Neural progenitor cell (in vitro differentiated cells): ENCODE measurements at places on chromosomes 2 and 18.

DNA sequence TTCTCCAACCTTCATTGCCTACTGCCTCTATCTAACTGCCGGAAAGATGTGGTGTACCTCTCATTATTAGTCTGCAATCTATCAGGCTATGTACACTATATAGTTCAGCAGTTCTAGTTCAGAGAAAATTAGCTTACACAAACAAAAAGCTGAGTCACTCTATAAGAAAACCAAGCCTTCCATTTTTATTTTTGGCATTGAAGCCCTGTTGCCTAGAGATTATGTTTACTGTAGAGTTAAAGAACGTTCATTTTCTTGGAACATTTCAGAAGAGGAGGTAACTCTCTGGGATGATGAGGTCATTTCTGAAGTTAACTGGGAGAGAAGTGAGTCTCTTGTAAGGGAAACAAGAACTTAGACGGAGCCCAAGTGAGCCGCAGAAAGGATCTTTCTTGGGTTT, 133.5 kb downstream of the FAM124B start:
- no peak overlapping the region for H3K4me3 ChIP-seq
- no peak overlapping the region for H3K27ac ChIP-seq

GRCh38 chr2:196335221-196335634, 163.8 kb upstream of the STK17B start:
- H3K4me1 ChIP-seq, result no peaks in the 10 kb centered on the region
- no peak overlapping the region for H3K27ac ChIP-seq
- no peak for DNase-seq
- H3K4me3 ChIP-seq, result no peak overlapping the region
- H3K27me3 ChIP-seq, result no peaks in the 10 kb centered on the region

DNA sequence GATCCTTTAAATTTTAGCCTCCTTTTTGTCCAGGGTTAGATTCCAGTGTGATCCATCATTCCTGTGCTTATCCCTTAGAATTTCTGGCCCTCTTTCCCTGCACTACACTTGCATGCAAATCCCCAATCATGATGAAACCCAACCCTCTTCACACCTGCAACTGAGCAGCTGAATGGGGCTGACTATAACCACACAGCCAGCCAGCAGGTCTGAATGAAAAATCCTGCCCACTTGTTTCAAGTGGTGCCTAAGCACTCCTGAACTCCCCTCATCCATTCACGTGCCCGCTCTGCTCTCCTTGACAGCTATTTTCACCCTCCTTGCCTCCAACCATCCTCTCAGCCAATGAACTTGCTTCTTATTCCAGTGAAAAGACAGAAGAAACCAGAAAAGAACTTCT, 80.5 kb upstream of the AFF3 start:
- H3K27me3 ChIP-seq, result no peaks in the 10 kb centered on the region
- H3K27ac ChIP-seq, result no peak overlapping the region

DNA sequence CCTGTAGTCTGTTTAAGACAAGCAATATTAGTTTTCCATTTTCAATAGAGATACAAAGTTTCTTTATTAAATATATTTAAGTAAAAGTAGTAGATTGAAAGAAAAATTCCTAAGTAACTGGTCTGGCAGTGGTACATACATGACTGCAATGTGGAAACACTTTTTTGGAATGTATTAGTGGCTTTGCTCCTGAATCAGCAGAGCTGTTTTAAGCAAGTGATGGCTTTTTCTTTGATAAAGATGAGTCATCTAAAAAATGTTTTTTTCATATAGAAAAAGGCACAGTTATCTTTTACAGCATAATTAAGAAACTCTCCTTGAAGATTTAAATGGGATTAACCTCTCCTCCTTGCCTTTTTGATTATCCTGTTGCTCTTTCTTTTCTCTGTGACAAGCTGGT, 34.9 kb downstream of the KDM3A start:
- H3K27ac ChIP-seq, result no peak overlapping the region
- H3K4me1 ChIP-seq, result no peaks in the 10 kb centered on the region
- H3K4me3 ChIP-seq, result no peak overlapping the region
- H3K27me3 ChIP-seq, result no peaks in the 10 kb centered on the region

- no peaks in the 10 kb centered on the region for H3K4me1 ChIP-seq
- no peak for DNase-seq
- H3K4me3 ChIP-seq, result no peak overlapping the region
- H3K27me3 ChIP-seq, result no peaks in the 10 kb centered on the region
- H3K36me3 ChIP-seq, result no peaks in the 10 kb centered on the region
- no peak overlapping the region for H3K27ac ChIP-seq
These were observed 32.8 kb upstream of the DAPL1 start for GRCh38 chr2:158762336-158762735.

DNA sequence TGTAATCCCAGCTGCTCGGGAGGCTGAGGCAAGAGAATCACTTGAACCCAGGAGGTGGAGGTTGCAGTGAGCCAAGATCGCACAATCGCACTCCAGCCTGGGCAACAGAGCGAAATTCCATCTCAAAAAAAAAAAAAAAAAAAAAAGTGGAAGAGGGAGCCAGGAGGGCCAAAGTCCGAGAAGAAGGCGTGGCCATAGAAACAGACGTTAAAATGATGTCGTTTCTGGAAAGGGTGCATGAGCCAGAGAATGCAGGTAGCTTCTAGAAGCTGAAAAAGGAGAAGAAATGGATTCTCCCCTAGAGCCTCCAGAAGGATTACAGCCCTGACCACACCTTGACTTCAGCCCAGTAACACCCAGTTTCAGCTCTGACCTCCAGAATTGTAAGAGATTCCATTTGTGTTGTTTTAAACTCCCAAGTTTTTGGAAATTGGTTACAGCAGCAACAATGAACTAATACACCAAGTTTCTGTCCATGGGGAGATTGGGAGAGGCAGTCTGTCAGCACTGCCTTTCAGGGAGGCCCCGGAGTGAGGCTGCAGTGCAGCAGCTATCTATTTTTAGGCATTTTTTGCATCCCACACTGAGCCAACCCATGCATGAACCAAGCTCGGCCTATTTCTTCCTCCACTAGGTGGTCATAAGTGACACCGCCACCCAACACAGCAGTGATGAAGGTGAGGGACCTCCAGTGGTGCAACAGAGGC, 14.2 kb upstream of the TRAF3IP1 start:
- no peaks in the 10 kb centered on the region for H3K27me3 ChIP-seq
- H3K4me3 ChIP-seq, result no peak overlapping the region
- no peaks in the 10 kb centered on the region for H3K4me1 ChIP-seq
- H3K36me3 ChIP-seq, result no peaks in the 10 kb centered on the region
- no peak overlapping the region for H3K27ac ChIP-seq

DNA sequence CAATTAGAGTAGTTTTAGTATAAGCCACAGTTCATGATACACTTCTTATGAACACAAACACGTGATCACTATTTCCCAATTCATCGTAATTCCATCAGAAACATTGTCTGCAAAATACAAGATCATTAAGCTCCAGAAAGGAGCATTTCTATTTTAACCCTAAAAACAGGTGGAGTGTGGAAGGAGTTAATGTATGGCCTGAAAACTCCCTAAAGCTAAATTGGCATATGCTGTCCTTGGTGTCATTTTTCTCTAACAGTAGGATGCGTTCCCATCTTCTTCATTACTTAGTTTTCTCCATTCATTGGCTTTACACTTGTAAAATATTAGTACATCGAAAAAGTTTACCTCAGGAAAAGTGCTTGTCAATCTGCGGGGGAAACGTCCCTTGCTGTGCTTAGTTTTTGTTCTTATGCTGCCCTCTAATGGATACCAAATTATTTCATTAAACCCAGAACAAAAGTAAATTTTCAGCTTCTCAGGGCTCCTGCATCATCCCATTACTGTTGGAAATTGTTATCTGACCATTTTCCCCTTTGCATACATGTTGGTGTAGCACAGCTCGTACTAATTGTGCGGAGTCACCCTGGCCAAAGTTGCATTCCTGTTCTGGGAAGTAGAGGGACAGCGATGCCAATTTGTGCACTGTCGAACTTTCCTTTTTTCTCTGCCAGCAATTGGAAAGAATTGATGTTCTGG, 153.4 kb downstream of the GPD2 start:
- no peaks in the 10 kb centered on the region for H3K36me3 ChIP-seq
- DNase-seq, result peak; percentile 57
- no peak overlapping the region for H3K4me3 ChIP-seq
- peaks cover 43% of the 10 kb centered on the region for H3K4me1 ChIP-seq
- no peak overlapping the region for H3K27ac ChIP-seq

- H3K27me3 ChIP-seq, result no peaks in the 10 kb centered on the region
- H3K27ac ChIP-seq, result no peak overlapping the region
- no peaks in the 10 kb centered on the region for H3K4me1 ChIP-seq
- no peak for DNase-seq
- H3K4me3 ChIP-seq, result no peak overlapping the region
- no peaks in the 10 kb centered on the region for H3K36me3 ChIP-seq
These were observed 34.0 kb downstream of the SH3RF3 start for GRCh38 chr2:109162999-109163398.

- DNase-seq, result no peak
- H3K4me3 ChIP-seq, result no peak overlapping the region
- no peaks in the 10 kb centered on the region for H3K4me1 ChIP-seq
- no peaks in the 10 kb centered on the region for H3K27me3 ChIP-seq
- H3K27ac ChIP-seq, result no peak overlapping the region
These were observed 55.7 kb downstream of the ITSN2 start for GRCh38 chr2:24304631-24305030.

DNA sequence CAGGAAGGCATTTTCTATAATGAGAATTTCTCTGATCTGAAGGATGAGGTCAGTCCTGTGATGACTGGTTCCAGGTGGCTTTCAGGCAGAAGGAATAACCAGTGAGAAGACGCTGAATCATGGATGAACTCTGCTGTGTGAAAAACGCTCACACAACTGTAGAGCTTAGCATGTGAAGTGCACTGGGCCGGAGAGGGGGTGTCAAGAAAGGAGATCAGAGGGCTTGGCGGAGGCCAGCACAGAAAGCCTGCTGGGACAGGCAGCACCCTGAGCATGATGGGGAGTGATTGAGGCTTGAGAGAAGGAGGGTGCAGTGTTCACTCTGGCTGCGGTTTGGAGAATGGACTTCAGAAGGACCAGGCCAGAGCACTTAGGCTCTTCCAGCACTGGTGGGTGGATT, 236.5 kb downstream of the TPGS2 start:
- no peak overlapping the region for H3K4me3 ChIP-seq
- H3K4me1 ChIP-seq, result peaks cover 29% of the 10 kb centered on the region
- no peak for DNase-seq
- H3K27ac ChIP-seq, result no peak overlapping the region
- no peaks in the 10 kb centered on the region for H3K27me3 ChIP-seq

- H3K27ac ChIP-seq, result no peak overlapping the region
- no peaks in the 10 kb centered on the region for H3K4me1 ChIP-seq
- no peak overlapping the region for H3K4me3 ChIP-seq
- no peak for DNase-seq
- no peaks in the 10 kb centered on the region for H3K36me3 ChIP-seq
- H3K27me3 ChIP-seq, result no peaks in the 10 kb centered on the region
These were observed 341.7 kb downstream of the PTPRM start for GRCh38 chr18:7908681-7909299.

- H3K27ac ChIP-seq, result no peak overlapping the region
- H3K27me3 ChIP-seq, result no peaks in the 10 kb centered on the region
- H3K4me3 ChIP-seq, result no peak overlapping the region
- H3K4me1 ChIP-seq, result peaks cover 35% of the 10 kb centered on the region
These were observed 34.0 kb upstream of the TMEM131 start for GRCh38 chr2:98029718-98030222.

- peaks cover 31% of the 10 kb centered on the region for H3K4me1 ChIP-seq
- H3K27ac ChIP-seq, result no peak overlapping the region
- no peaks in the 10 kb centered on the region for H3K36me3 ChIP-seq
- no peak for DNase-seq
- no peak overlapping the region for H3K4me3 ChIP-seq
These were observed 202.6 kb downstream of the TGIF1 start for GRCh38 chr18:3652380-3653262.

GRCh38 chr2:19207452-19207851, 151.0 kb downstream of the OSR1 start:
- no peak overlapping the region for H3K27ac ChIP-seq
- DNase-seq, result no peak
- no peak overlapping the region for H3K4me3 ChIP-seq
- no peaks in the 10 kb centered on the region for H3K4me1 ChIP-seq
- no peaks in the 10 kb centered on the region for H3K27me3 ChIP-seq
- H3K36me3 ChIP-seq, result no peaks in the 10 kb centered on the region

DNA sequence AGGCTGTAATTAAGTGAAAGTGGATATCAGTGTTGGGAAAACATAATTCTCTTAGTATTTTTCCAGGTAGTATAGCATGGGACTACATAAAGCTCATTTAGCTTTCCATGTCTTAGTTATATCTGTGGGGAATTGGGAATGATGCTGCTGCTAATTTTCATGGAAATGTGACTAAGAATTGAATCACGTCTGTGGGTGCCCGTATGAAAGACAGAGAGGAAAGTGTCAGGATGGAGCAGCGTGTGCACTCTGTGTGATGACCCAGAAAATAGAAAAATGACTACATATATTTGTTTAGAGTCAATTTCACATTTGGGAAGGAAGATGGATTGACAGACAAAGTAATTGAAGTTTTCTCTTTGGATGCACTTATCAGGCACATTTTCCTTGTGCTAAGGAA, 212.1 kb downstream of the PTPRM start:
- no peak overlapping the region for H3K4me3 ChIP-seq
- DNase-seq, result no peak
- H3K27ac ChIP-seq, result no peak overlapping the region
- no peaks in the 10 kb centered on the region for H3K27me3 ChIP-seq

GRCh38 chr2:227407591-227408151, 19.9 kb upstream of the SCYGR1 start:
- no peaks in the 10 kb centered on the region for H3K4me1 ChIP-seq
- H3K36me3 ChIP-seq, result no peaks in the 10 kb centered on the region
- no peak overlapping the region for H3K27ac ChIP-seq
- no peaks in the 10 kb centered on the region for H3K27me3 ChIP-seq
- no peak overlapping the region for H3K4me3 ChIP-seq

GRCh38 chr2:168454737-168455644, 1.1 kb upstream of the CERS6 start:
- no peak for DNase-seq

DNA sequence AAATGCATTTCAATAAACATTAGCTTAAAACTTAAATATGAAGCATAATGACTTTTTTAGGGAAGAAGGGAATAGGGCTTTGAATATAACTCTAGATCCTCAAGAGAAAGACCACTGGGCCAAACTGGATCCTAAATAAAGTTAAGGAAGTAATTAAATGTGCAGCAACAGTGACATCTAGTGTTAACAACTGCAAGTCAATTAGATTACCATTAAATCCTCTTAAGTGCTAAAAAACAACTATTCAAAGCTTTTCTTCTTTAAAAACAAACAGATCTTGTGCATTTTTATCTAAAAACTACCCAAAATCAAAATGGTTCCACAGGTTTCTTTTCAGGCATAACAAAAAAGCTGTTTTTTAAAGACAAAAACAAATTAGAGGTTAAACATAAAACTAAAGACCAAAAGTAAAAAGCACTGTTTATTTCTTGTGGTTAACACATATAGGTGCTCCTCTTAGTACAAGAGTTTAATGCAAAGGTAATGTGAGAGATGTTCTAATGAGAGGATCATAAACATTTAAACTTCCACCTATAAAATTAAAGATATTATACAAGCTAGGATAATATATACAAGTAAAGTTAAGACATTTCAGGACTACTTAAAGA, 111.4 kb downstream of the THADA start:
- H3K36me3 ChIP-seq, result no peaks in the 10 kb centered on the region
- no peaks in the 10 kb centered on the region for H3K4me1 ChIP-seq
- DNase-seq, result peak; percentile 82
- H3K27me3 ChIP-seq, result no peaks in the 10 kb centered on the region
- H3K27ac ChIP-seq, result peak overlapping the region; percentile 0

- H3K4me3 ChIP-seq, result no peak overlapping the region
- no peaks in the 10 kb centered on the region for H3K27me3 ChIP-seq
- no peaks in the 10 kb centered on the region for H3K4me1 ChIP-seq
- H3K36me3 ChIP-seq, result no peaks in the 10 kb centered on the region
These were observed 96.6 kb downstream of the PIEZO2 start for GRCh38 chr18:11052800-11053199.

GRCh38 chr2:109432421-109432820, 181.3 kb downstream of the SEPTIN10 start:
- H3K27me3 ChIP-seq, result no peaks in the 10 kb centered on the region
- DNase-seq, result no peak
- H3K36me3 ChIP-seq, result no peaks in the 10 kb centered on the region
- no peaks in the 10 kb centered on the region for H3K4me1 ChIP-seq
